NCI-H1048 (cell line): ENCODE measurements at places on chromosomes 5 and 9.

DNA sequence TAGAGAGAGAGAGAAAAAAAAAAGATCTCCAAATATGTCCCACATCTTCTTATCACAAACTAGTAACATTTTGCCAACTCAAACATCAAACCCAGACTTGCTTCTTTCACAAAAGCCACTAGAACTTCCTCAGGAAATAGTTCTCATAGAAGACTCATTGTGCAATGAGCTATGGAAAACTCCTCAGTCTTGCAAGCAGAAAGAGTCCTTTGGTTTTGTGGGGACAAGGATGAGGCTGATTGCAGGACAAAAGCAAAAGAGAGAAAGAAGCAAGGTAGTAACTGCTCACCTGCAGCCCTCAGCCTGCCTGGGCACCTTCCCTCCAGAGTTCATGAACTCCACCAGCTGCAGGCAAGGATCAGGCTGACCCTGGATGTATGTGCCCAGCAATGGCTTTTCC is 399.0 kb downstream of the IRX1 start:
- DNase-seq, result no peak

GRCh38 chr9:130264414-130265350 is 878 bp upstream of the HMCN2 start:
- DNase-seq, result no peak

DNA sequence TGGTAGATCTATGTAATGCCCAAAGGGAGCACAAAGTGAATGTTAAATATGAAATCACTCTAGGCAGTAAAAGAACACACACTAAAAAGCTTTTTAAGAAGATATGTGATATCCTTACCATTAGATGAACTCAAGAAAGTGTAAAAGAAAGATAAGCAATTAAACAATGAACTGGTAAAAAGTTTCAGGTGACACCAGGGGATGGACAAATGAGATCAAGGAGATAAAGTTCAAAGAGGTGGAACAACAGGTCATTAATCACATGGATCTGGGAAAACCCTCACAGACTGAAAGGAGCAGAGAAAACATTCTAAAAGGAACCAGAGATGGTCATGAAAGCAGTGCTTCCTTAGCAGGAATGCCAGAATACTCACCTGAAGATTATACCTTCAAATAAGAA is 40.7 kb downstream of the LHFPL2 start:
- DNase-seq, result no peak

- DNase-seq, result no peak
Measured at GRCh38 chr5:170628028-170628427, 124.2 kb downstream of the KCNIP1 start.

DNA sequence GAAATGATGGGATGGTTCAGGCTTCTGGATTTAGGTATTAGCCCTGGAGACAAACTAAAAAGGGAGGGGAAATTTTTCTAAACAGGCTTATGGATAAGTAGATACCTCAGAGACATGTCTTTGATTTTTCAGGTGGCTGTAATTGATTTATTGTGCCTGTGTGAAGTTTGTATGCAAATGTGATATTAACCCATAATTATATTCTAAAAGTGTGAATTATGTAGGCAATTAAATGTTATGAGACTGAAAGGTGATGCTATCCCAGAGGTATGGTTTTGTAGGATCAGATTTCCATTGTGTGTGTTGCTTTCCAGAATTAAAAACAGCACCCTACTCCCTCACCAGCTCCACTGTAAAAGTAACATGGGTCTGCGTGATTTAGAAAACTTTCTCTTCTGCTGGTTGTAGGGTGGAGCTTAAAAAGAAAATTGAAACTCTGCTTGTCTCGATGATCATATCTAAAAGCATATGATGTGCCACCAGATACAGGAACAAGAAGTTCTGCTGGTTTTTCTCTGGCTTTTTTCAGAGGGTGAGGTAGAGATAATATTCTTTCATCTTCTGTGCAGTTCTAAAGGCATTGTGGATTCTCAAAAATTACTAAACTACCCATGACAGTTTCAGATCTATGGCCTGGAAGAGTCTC is 71.8 kb upstream of the TAF11L2 start:
- DNase-seq, result no peak

DNA sequence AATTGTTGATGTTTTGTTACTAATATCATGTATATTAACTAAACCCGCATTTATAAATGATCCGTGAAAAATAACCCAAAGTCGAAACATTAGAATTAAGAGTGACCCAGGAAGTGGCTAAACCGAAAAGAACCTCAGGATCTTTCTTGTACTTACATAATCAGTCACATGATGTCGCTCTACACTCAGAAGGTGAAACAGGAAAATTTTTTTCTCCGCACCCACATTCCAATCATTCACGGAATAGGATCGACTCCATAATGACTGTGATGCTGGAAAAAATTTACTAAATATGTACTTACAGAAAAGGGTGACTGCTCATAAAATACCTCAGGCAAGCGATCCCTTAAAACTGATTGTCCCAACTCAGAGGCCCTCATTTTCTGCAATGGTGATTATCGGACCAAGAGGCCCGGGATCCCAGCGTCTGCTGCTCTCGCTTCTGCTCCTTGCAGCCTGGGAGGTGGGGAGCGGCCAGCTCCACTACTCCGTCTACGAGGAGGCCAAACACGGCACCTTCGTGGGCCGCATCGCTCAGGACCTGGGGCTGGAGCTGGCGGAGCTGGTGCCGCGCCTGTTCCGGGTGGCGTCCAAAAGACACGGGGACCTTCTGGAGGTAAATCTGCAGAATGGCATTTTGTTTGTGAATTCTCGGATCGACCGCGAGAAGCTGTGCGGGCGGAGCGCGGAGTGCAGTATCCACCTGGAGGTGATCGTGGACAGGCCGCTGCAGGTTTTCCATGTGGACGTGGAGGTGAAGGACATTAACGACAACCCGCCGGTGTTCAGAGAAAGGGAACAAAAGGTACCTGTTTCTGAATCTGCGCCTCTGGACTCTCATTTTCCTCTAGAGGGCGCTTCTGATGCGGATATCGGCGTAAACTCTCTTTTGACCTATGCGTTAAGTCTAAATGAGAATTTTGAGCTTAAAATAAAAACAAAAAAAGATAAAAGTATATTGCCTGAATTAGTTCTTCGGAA is at the start of gene PCDHA12:
Gene PCDHA12, plus strand, starts transcription at position 224 of the 981 bp plus-strand sequence. Its CDS starts 165 bp downstream, at position 389.
- no peak for DNase-seq

- DNase-seq, result no peak
Measured at GRCh38 chr9:75992482-75993206, 102.2 kb downstream of the PCSK5 start.

- no peak for DNase-seq
Measured at GRCh38 chr9:28135549-28135948, 562.3 kb upstream of the C9orf72 start.

- no peak for DNase-seq
Measured at GRCh38 chr9:106621313-106622163, 241.4 kb upstream of the ZNF462 start.

- DNase-seq, result no peak
Measured at GRCh38 chr9:87783180-87783579, 57.3 kb downstream of the CTSL start.

- no peak for DNase-seq
Measured at GRCh38 chr5:149161026-149161687, 19.9 kb downstream of the ABLIM3 start.

GRCh38 chr5:6355294-6355693 is 23.1 kb downstream of the MED10 start:
- no peak for DNase-seq

- DNase-seq, result no peak
Measured at GRCh38 chr5:89981878-89982773, 427.4 kb downstream of the CETN3 start.

DNA sequence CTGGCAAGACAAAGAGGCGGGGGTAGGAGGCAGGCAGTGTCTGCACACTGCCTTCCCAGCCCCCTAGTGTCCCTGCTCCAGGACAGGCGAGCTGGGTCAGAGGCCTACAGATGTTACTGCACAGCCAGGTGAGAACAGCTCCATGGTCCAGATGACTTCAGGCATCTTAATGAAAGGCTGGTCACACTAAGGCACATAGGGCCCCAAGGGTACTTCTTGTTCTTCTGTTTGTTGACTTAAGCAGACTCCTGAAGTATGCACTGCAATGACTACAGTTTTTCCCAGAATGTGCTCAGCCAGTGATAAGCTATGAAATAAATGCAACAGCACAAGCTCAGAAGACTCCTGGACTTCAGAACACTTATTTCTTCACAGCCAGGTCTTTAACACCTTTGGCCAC is 27.4 kb downstream of the ATPSCKMT start:
- no peak for DNase-seq

- DNase-seq, result no peak
Measured at GRCh38 chr5:67012171-67012570, 184.4 kb downstream of the CD180 start.

DNA sequence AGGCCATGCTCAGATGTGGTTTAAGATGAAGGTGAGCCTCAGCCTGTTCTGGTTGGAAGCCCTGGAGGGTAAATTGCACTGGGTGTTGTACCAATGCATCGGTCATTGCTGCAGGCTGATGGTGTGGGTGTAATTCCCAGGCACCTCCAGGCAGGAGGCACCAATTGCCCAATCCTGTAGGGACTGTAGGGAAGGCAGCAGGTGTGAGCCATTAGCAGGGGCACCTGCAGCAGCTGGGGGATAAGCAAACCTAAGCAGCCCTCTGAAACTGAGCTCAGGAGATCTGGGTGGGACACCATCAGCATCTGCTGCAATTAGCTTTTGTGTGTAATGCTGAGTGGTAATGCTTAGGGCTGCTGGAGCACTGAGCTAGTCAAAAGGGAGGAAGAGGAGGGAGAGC is 190.1 kb upstream of the TBC1D2 start:
- no peak for DNase-seq

- DNase-seq, result no peak
Measured at GRCh38 chr9:124163760-124164255, 93.9 kb upstream of the NEK6 start.

GRCh38 chr9:127983847-127984289 is 3.1 kb upstream of the EEIG1 start:
- no peak for DNase-seq

- DNase-seq, result no peak
Measured at GRCh38 chr9:135160862-135161261, 73.4 kb downstream of the OLFM1 start.

DNA sequence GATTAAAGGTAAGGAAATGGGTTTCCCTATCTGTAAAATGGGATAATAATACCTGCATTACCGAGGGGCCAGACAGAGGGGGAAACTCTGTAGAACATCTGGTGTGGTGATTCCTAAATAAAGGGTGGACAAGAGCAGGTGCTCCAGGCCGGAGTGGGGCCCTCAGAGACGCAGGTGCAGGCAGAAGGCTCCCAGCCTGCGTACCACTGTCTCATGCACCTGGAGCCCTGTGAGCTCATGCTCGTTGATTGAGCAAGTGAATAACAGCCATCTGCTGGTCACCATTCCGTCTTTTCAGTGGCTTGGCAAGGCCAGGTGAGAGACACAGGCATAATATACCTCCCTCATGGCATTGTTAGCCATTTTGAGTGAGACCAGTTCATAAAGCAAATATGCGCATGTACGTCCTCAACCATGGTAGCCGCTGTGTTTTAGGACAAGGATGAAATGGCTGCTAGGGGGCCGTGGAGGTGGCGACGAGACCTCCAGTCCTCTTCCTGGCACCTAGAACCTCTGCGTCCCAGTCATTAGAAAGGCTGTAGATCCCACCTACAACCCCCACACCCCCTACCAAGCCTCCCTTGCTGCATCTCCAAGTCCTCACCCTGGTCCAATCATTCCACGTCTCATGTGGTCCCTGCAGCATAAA is 198.0 kb upstream of the MVB12B start:
- no peak for DNase-seq

DNA sequence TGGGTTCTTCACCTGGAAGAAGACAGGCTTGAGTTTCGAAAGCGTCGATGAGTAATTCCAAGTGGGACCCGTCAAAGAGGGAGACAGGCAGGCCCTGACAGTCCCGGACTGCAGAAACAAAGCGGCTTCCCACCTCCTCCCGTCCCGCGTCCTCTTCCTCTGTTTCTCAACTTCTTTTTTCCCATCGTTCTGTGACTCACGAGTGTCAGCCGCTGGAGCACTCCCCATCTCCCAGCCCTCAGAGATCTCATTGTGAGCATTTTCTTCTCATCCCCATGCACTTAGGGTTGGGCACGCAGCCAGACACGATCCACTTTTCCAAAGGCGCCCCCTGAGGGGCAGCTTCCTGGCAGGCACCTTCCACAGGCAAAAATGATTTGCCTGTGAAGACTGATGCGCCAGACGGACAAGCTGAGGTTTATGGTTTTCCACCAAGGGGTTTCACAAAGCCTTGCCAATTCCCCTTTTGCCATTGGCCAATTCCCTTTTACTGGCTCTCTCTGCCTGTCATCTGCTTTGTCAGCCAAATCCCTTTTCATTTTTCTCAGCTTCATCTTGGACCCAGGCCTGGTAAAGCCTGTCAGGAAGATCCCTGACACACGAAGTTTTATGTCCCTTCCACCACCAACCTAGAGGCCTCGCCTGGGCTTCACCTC is 86.5 kb upstream of the ANKRD55 start:
- DNase-seq, result no peak

DNA sequence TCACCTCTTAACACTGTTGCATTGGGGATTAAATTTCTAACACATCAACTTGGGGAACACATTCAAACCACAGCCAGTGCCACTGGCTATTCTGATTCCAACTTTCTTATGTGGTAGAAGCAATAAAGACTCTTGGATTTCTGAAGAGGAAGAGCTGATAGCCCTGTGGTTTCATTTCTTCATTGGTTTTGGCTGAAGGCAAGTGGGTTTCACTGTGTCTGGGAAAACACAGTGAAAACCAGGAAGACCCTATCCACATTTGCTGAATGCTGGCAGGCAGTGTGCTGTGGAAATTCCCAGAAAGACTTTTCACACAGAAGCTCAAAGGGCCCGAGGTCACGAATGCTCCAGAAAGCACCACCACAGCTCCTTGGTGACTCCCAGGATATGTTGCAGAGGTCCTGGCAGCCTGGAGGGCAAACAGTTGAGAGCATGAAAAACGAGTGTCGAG is 67.1 kb downstream of the DAPK1 start:
- DNase-seq, result no peak

DNA sequence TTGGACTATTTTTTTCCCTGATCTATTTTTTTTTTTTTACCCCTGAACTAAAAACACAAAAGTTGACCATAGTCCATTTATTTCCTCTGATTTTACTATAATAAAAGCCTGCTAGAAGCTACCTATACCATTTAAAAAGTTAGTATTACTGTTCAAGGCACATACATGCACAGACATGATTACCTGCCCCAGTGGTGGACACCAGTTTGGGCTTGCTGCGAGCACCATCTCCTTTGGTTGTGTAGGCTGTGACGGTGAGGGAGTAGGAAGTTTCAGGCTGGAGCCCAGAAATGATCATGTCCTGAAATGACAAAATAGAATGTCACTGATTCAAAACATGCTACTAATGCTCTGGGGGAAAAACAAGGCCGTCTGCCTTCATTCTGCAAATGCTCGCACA is 693.1 kb upstream of the DMAC1 start:
- DNase-seq, result no peak

- DNase-seq, result peak; percentile 5
Measured at GRCh38 chr5:137320056-137321045, 178.8 kb downstream of the SPOCK1 start.

DNA sequence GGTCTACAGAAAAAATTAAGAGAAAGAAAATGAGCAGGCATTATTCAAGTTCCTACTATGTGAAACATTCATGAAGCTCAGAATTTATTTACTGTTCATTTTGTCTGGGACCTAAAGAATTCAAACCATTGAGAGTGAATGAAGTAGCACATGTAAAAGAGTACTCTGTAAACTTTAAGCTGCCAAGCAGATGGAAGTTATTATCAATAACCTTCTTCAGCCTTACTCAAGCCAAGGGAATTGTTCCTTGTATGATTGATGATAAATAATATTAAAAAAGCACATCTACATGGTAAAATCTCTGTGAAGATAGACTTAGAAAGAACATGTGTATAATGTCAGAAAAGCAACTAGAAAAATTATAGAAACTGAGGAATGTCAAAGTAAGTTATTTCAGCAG is 17.8 kb upstream of the GLIS3 start:
- no peak for DNase-seq

- no peak for DNase-seq
Measured at GRCh38 chr9:134483361-134484184, 157.3 kb downstream of the RXRA start.
